ENCODE measurements at places on chromosomes 16 and 17.

DNA sequence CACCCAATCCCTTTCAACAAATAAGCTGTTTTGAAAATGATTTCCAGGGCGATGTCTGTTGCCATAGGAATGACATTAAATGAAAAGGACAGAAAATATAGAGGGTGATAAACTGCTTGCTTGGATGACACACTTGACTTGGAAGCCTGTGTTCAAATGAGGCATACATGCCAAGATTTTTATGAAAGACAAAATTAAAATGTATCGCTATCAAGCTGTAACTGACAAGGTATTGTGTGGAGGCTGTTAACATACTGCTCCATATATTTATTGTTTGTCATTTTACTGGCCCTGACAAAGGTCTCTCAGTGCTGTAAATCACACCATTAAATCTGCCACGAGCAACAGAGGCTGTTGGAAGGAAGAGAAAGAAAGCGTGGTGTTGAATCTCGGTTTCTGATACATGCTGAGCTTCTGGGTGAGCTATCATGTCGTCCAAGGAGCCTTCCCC is 456.2 kb upstream of the SALL1 start:
- no peak for DNase-seq

GRCh38 chr17:72266112-72266775 is 145.4 kb downstream of the SOX9 start:
- no peak for DNase-seq

DNA sequence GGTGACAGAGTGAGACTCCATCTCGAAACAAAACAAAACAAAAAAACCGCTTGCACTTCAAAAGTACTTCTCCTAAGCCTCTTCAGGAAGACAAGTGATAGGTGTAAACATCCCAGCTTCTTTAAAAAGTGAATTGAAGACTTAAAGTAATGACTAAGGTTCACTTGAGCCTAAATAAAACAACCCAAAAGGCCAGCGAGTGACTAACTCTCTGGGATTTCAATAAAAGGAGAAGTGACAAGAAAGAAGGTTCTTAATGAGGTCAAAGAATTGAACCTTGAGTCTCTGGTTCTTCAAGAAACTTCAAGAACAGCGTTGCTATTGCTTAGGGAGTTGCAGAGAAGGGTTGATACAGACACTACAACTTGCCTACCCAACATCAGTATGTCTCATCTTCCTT is 42.2 kb downstream of the STX8 start:
- no peak for DNase-seq

DNA sequence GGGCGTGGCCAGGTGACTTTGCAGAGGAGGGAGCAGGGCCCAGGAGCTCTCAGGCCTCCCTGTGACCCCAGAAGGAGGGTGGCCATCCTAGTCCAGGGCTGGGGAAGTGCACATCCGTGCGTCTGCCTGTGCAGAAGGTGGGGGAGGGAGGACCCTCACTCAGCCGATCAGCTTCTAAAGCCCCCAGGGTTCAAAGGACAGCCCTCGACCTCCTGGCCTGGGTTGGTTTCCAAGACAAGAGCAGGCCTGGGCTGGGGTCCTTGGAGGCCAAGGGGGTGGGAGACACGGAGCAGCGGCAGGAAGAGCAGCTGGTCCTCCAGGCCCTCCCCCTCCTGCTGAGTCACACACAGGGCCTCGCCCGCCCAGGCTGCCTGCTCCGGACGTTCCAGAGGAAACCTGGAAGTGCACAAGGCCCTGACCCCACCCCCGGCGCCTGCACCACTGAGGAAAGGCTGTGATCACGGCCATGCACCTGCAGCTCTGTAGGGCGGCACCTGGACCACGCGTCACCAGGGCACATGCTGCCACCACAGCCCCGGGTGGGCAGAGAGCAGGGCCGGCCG is 67.1 kb upstream of the ZNF469 start:
- no peak for DNase-seq

DNA sequence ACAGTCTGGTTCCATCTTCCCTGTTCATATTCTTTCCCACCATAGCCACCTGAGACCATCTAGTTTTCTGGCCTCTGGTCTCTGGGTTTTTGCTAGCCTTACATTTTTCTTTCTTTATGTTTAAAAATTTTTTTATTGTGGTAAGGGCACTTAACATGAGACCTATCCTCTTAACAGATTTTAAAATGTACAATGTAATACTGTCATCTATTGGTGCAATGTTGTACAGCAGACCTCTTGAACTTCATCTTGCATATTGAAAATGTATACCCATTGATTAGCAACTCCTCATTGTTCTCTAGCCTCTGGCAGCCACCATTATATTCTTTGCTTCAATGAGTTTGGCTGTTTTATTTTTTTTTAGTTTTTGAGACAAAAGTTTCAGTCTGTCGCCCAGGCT is 39.2 kb downstream of the ITGAM start:
- DNase-seq = no peak

Measured in keratinocyte (primary cell).